ENCODE measurements at places on chromosomes 5 and 9.

GRCh38 chr5:143133721-143134120 is 269.8 kb downstream of the NR3C1 start:
- no peak for DNase-seq

DNA sequence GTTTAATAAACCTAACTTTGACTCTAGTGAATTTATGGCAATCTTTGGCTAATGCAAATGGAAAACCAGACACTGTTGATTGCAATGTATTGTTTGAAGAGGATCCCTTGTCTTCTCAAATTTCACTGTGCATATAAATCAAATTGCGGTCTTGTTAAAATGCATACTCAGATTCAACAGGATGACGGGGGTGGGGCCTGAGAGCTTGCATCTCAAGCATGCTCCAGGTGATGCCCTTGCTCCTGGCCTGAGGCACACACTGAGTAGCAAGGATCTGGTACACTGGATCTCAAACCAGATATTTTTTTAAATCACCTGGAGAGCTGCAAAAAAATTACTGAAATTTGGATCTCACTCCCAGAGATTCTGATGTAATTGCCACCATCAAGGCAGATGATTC is 463.7 kb downstream of the DNAH5 start:
- DNase-seq = no peak

GRCh38 chr5:123449424-123449974 is 26.3 kb upstream of the CEP120 start:
- no peak for DNase-seq

- peak; percentile 57 for DNase-seq
Observed at GRCh38 chr5:88680253-88681132, 202.5 kb downstream of the MEF2C start.

DNA sequence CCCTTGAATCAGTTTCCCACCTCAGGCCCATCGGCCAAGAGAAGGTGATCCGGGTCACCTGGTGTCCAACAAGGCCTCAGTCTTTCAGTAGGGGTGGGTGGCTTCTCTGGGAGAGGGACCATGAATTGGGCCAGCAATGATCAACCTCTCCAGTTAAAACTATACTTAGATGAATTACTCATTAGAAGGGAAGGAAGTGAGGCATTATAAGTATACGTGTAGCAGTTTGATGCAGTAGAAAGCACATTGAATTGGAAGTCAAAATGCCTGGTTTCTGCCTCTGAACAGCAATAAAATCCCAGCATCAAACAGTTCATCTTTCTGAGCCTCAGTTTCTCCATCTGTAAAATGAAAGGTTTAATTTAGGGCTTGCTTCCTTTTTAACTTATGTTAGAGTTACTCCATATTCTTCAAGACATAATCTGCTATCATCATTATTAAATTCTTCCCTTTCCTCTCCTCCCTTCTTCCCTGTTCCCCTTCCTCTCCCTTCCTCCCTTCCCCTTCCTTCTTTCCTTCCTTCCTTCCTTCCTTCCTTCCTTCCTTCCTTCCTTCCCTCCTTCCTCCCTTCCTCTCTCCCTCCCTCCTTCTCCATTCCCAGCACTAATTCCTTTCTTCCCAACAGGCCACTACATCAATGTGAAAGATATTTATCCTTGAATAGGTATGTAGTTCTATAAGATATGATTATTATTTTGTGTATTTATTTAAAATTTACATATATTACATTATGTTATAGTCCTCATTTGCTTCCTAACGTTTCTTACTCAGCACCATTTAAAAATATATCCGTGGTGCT is 18.6 kb upstream of the TMEM174 start:
- DNase-seq = no peak

DNA sequence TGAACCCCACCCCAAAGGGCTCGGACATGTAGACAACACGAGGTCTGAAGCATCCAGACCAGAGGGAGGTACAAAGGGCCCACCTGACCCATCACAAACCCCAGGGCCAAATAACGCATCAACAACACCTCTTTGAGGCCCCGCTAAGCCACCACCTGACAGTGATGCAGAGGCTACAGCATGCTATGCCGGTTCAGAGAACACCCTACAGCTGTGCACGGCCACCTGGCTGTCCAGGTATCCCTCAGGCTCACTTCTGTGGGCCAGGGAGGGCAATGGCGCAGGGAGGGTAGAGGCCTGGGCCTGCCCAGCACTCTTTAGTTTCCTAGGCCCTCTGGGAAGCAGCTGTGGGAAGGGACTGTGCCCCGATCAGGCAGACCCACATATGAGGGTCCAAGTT is 190.1 kb downstream of the CDK5RAP2 start:
- DNase-seq = no peak

- no peak for DNase-seq
Observed at GRCh38 chr9:123608104-123608503, 252.1 kb downstream of the CRB2 start.

DNA sequence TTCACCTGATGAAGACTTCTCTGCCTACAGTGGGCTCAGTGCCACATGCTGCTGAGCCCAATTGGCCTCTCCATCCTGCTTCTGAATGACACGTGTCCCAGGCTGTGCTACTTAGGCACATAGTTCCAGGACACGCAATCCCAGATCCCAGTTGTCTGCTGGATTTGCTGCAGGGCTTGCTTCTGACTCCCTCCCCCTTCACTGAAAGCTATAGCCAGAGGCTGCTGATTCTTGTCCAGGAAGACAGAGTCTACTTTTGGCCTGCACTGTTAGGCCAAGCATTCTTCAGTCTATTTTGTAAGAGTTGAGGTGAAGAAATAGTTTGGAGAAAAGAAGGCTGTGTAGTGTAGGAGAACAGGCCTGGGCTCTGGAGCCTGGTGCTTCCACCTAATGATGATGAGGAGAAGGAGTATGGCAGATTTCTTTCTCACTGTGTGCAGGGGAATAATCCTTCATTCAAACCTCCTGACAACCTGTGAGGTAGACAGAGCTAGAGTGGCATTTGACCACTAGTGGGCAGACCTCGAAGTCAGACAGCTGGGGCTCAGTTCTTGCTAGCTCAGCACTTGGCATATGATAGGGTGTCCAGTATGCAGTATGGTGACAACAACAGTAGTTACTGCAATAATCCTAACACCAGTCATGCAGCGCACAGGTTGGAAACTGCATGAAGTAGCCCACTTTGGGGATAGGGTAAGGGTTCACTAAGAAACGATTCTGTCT is 19.5 kb upstream of the ASPN start:
- DNase-seq = no peak

DNA sequence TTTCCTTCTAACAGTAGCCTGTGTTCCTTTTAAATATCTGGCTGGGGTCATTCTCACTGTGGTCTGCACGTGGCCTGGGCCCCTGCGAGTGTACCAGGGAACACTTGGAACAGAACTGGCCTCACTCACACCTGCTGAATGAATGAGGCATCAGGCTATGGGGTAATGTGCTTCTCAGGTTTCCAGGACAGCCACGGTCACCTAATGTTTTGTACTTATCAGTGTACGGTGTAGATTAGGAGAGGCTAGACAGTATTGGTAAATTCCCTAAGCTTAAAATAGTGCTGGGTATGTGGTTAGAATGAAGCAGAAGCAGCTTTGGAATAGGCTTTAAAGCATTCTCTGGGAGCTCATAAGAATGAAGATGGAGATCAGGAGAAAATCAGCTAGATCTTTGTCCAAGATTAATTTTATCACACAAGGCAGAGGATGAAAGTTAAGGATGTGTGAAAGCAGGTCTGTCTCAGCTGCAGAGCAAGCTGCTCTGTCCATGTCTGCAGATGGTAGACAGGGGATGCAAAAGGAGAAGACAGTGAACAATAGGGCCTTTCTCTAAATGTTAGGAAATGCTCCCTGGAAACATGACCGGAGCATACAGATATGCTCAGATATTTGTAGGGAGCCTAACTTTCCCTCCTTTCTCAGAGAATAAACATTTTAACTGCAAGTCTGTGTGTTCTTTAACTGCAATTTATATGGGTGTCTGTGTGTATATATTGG is 267.5 kb downstream of the NR3C1 start:
- no peak for DNase-seq

DNA sequence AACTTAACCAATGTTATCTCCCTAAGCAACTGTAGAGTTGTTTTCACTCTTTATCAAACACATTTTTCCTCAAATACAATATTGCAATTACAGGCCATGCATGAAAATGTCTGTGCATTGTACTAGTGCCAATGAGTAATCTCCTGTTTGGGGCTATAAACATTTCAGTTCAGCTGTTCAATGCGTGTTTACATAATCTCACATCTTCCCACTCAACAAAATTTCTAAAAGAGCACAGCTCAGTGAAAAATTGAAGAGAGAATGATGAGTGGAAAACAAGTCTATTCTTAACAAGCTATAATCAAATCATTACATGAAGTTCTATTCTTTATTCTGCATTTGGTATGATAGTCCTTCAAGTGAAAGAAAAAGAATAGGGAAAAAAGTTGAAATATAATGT is 780.5 kb upstream of the CDH9 start:
- DNase-seq = no peak

DNA sequence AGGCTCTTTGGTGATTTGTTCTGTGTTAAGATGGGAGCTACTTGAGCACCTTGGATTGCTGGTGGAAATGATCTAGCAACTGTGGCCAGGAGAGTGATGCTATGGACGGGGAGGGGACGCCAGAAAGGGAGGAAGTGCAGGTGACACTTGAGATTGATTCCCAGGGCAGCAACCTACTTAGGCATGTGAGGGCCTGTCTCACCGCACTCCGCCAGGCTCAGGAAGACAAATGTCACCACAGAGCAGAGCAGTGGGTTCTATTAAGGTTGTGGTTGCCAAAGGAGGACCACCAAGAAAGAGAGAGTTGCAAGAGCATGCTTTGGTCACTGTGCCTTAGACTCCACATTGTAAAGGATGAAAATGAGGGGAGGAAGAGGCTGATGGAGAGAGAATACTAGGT is 404.3 kb downstream of the IRX1 start:
- no peak for DNase-seq

GRCh38 chr5:77850536-77851175 is 74.5 kb upstream of the TBCA start:
- DNase-seq = no peak

DNA sequence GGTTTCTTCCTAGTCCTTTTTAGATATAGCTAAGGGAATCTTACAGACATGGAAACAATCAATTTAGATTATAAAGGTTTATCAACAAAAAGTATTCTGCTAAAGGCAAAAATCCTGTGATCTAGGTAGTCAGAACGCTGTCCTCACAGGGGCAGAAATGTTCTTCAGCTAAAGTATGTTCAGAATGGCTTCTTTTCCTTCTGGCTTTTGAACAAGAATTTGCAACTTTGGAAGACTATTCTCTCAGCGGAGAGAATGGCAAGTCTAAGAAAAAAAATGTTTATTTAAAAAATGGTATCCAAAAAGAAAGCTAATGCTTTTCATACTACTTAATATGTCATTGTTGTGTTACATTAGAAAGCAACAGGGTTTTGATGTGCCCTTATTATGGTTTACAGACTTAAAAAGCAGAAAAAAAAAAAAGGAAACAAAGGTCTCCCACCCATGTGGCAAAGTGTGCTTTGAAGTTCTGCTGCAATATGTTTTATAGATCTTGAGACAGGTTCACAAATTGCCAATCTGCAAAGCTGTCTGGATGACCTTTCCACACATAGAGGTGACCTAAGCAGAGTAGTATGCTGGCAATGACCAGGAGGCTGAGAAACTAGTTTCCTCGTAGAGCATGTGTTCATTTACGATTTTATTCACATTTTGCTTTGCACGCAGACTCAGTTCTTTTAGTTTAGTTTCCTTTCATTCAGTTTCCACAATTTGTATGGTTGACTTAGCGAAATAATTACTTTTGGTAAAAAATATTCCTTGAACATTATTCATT is 45.1 kb upstream of the PJA2 start:
- no peak for DNase-seq
